ENCODE measurements at places on chromosomes 12 and 14.

DNA sequence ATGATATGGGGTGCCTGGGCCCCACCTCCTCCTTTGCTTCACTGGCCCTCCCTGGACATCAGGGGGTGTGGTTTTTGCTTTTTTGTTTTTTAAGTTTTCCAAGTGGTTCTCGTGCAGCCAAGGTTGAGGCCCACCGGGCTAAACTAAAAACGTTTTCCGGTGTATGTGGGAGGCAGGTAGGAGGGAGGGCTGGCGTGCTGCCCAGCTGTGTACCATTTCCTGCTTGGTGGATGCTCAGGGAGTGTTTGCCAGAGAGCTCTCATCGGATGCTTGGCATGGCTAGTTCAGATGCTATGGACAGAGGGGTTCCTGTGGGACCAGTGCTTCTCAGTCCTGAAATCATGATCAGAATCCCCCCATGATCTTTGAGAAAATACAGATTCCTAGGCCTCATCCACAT, 246.4 kb downstream of the CACNA1C start:
- no peak for DNase-seq

DNA sequence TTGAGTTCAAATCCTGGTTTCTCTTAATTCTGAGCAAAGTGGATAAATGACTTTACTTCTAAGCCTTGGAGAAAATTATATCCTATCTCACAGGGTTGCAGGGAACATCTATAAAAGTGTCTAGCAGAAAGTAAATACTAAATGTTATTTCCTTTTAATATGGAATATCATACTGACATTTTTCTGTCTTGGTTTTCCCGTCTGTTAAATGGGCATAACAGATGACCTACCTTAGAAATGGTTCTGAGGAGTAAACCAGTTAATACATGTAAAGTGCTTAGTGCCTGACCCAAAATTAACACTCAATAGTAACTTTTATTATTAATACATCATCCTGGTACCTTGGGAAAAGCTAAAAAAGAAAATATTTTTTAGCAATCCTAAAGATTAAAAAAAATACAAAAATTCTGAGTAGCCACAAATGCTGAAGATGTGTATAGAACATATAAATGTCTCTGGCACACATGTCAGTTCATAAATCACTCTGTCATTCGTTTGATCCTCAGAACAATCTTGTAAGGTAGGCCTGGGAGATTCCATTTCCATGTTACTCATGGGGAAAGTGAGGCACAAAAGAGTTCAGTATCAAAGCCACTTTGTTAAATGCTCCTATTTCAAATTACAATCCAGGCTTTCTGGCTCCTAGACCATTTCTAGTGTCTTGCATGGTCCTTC, 1.3 kb downstream of the VIPAS39 start:
- DNase-seq: no peak

GRCh38 chr14:26486922-26487321, 110.9 kb downstream of the NOVA1 start:
- no peak for DNase-seq

- DNase-seq: no peak
Observed at GRCh38 chr14:93970965-93971634, 5.3 kb downstream of the ASB2 start.

DNA sequence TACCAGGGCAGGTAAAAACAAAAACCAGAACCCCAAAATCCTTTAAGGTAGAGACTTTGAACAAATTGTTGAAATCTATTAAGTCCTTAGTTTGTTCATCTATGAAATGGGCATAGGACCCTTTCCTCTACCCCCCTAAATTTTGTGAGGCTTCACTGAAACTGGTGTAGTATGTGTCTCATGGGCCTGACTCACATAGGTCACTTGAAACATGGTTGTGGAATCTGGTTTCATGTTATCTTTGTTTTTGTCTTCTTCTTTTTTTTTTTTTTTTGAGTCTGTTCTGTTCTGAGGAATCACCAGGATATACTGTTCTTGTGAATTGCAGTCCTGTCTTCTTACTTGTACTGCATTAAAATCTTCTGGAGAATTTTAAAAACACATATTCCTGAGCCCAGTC, 202.2 kb downstream of the KTN1 start:
- peak; percentile 30 for DNase-seq

DNA sequence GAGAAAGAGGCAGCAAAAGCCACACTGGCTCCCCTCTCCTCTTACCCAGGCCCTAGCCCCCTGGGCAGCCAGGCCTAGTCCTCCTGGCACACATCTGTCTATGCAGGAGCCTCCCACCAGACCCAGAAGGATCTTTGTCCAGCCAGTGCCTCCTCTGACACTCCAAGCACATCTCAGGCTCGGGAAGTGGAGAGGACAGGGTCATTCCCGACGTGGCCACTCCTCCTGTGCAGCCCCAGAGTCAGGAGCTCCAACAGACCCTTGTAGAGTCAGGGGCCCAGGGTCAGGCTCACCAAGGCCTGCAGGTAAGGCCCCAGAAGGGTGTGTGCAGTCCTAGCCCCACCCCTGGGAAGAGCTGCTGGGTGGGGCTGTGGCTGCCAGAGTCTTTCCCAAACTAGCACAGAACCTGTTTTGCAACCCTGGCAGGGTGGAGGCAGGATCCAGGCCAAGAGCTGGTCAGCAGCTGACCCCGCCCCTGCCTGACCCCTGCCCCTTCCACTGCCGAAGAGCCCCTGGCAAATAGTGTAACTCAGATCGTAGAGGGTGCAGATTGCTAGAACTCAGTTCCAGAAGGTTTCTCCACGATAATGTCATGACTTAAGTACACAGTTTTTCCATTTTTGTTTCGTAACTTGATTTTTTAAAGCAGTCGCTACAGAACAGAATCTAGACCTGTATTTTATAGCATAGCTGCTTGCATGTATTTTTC, 26.6 kb upstream of the PNMA1 start:
- peak; percentile 82 for DNase-seq

GRCh38 chr14:19775587-19775986, 2.3 kb downstream of the OR4M1 start:
- DNase-seq: no peak
